ENCODE measurements at places on chromosomes 16 and 17.

- DNase-seq = no peak
Observed at GRCh38 chr17:59547131-59547915, 18.1 kb upstream of the DHX40 start.

DNA sequence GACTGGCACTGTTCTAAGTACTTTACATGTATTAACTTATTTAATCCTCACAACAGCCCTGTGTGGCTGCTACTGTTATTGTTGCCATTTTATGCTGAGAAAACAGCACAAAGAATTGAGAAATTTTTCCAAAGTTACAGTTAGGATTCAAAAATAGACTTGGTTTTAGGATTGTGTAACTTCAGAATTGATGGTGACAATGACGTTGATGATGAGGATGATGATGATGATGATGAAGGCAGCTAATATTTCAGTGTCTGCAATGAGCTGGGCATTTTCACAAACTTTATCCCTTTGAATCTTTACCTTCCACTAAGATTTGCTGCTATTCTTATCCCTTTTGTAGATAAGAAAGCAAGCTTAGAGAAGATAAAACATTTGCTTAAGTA is 22.1 kb downstream of the PRKCB start:
- DNase-seq = no peak

DNA sequence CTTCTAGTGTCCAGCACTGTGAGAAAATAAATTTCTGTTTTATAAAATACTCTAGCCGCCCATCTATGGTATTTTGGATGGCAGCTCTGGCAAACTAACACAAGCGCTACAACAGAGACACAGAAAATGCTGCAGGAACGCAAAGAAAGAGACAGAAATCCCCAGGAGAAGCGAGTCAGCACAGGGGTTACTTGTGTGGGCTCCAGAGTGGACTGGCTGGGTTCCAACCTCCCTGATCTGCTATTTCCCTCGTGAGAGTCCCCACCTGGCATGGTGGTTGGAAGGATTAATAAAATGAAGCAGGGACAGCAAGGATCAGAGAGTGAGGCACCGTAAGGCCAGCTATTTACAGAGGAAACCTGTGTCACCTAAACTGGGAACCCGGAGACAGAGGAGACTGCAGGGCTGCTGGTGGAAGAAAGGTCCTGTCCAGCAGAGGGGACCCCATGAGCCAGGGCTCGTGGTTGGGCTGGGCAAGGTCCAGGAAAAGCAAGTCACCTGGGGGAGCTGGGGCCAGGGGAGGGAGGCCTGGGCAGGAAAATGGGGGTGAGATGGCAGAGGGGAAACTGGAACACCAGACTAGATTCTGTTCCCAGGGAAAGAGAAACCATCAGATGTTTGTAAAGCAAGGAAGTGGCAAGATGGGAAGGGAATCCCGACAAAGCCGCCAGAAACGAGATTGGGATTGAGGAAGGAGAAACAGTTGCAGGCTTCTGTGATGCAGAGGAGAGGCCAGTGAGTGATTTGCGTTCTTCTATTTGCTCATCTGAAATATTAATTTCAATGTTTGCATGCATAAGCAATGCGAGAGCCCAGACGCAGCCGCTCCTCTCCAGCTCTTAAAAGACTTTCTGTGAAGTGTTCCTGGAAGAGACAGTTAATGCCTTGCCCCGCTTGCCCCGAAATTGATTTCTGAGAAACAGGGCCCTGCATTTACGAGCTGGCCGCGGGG is 63.0 kb upstream of the TEKT3 start:
- DNase-seq = no peak

DNA sequence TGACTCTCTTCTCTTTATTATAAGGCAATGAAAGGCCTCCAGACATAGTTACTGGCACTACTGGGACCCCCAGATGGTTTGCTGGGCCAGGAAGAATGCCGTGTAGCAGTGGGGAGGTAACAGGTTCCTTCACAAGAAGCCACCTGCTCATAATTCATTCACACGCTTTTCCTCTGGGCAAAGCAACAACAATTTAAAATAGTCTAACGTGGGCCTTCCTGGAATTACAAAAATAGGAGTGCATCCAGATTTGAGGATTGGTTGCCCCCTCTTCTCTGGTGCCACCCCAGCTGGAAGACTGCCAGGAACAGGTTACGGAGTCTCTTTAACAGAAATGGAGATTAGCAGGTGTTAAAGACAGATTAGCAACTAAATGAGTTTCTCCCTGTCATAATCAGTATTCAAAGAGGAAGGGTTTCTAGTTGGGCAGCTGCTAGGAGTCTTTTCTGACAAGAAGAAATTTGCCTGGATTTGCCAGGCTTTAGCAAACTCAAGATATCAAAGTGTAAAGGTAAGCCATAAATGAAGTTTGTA is 409.6 kb downstream of the NPIPA8 start:
- DNase-seq = no peak

DNA sequence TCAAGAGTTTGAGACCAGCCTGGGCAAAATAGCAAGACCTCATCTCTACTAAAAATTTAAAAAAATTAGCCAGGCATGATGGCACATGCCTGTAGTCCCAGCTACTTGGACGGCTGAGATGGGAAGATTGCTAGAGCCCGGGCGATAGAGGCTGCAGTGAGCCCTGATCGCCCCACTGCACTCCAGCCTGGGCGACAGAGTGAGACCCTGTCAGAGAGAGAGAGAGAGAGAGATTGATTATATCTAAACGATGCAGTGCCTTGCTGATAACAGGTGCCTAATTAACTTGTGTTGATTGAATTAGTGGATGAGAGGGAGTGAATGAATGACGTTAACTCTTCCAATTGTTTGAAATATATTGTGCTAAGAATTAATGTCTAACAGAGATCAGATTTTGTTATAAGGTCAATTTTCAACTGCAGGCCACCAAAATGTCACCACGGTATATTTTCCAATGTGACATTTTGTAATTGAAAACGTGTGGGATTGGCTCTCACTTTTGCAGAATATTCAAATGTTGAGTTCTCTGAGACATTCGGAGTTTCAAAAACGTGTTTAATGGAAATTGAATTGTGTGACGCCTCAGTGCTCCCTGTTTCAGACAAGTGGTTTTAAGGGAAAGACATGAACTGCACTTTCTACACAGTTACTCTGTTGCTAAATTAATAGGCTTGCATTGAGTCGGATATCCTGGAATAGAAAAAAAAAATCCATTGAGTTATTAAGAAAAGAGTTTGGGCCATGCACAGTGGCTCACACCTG is 53.6 kb downstream of the ABAT start:
- no peak for DNase-seq

- no peak for DNase-seq
Observed at GRCh38 chr17:33469911-33470310, 176.8 kb upstream of the ASIC2 start.

GRCh38 chr17:45902892-45903346 is 8.6 kb downstream of the MAPT start:
- no peak for DNase-seq

DNA sequence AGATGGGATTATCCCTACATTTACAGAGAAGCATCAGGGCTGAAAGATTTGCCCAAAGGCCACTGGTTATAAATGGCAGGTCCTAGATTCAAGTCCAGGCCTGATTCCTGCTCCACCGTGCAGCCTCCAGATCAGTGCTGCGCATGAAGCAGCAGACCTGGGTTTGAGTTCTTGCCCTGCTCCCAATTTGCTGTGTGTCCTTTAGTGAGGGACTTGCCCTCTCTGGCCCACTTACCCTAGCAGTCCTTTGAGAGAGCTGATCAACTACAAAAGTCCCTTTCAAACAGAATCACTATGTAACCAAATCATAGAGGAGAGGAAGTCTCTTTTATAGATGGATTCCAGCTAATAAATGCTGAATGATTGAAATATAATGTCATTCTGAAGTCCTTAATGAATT is 200.4 kb downstream of the RAB11FIP4 start:
- DNase-seq = no peak

- no peak for DNase-seq
Observed at GRCh38 chr16:50050802-50051201, 15.0 kb upstream of the HEATR3 start.

GRCh38 chr17:77211681-77212080 is 70.9 kb downstream of the SEC14L1 start:
- no peak for DNase-seq

GRCh38 chr16:14308368-14308723 is 237.2 kb downstream of the MRTFB start:
- no peak for DNase-seq

GRCh38 chr16:11792410-11793241 is 4.4 kb downstream of the ZC3H7A start:
- DNase-seq = no peak

- no peak for DNase-seq
Observed at GRCh38 chr16:8055761-8056160, 534.5 kb downstream of the TMEM114 start.

GRCh38 chr17:33964344-33964979 is 290.6 kb upstream of the CCL2 start:
- no peak for DNase-seq

DNA sequence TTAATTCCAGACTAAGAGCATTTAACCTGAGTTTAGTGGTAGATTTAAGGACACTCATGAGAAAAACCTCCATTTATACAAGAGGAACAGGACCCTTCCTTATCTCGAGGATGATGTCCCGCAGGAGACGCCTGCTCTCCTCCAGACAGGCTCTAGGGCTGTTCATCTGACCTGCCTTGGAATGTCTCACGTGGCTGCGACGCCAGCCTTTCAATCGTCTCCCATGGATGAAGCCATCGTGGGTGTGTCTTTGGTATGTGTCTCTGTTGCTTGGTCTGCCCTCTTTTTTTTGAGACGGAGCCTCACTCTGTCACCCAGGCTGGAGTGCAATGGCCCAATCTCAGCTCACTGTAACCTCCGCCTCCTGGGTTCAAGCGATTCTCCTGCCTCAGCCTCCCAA is 16.5 kb downstream of the CHMP6 start:
- no peak for DNase-seq

- no peak for DNase-seq
Observed at GRCh38 chr17:81287741-81288430, 7.2 kb downstream of the SLC38A10 start.

DNA sequence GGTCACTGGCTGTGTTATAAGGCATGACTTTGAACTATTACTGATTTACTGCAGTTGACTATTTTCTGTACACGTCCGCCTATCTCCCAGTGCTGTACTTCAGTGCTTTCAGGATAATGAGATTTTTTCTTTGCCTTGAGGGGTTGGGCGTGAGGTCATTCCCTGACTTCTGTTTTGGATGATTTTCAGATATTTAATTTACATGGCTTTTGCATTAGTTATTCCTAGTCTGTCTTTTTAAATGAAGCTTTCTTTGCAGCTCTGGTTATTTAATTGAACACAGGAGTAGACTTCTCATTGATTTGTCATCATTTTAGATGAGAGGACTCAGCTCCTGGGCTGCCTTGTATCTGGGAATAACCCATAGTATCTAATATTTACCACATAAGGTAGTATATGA is 23.7 kb downstream of the WIPF2 start:
- DNase-seq = no peak

DNA sequence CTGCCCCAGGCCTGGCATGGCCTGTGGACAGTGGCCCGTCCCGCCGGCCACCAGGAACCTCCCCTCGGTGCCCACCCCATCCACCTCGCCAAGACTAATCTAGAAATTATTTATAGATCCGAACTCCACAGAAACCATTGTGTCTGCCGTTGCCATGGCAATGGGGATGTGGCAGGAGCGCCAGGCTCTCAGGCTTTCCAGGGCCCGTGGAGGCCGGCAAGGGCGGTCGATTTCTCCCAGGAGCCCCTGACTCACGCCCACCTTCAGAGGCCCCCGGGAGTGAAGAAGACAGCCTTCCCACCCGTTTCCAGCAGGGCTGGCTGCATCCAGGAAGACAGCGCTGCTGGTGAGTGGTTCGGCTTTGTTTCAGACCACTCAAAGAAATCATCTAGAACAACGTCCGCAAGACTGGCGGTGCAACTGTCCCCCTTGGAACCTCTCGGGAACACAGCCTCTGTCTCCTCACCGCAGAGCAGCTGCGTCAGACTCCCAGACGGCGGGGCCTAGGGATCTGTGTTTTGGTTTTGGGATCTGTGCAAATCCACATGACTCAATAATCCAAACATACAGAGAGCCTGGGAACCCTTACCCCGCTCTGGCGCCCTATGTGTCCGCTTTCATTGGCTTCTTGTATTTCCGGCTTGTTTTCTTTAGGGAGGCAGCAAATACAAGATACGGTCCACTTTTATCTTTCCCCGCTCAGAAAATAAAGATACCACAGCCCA is 48.5 kb upstream of the ZCCHC14 start:
- DNase-seq = no peak

- no peak for DNase-seq
Observed at GRCh38 chr17:81428516-81428915, 33.3 kb downstream of the BAHCC1 start.

DNA sequence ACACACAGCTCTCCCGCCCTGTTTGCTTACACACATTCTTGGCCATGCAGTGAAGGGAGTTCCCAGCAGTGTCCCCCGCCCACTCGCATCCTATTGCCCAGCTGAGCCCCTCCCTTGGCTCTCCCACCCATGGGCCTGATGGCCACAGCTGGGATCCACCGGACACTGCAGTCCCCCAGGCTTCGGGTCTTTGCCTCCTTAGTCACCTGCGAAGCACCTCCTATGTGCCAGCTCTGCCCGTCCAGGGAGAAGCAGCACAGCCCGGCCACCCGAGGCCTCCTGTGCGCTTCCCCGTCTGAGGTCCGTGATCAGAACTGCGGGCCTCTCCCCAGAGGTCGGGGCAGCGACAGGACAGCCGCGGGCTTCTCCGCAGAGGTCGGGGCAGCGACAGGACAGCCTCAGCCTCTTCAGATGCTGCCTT is 136.9 kb downstream of the BANP start:
- DNase-seq = no peak

GRCh38 chr16:22754577-22754976 is 59.4 kb upstream of the HS3ST2 start:
- DNase-seq = no peak

- DNase-seq = no peak
Observed at GRCh38 chr17:82333279-82334171, at the start of gene SECTM1. SECTM1 (minus strand) TSS chr17:82333766; CDS start chr17:82327240, 6,526 bp downstream.

- no peak for DNase-seq
Observed at GRCh38 chr17:3730881-3731429, 7.3 kb downstream of the HASPIN start.

- no peak for DNase-seq
Observed at GRCh38 chr16:82675300-82675699, 48.5 kb downstream of the CDH13 start.

GRCh38 chr16:6857575-6857974 is 475.1 kb upstream of the RBFOX1 start:
- no peak for DNase-seq

All from C1 segment of cervical spinal cord (tissue), 14 donors.